ENCODE measurements at places on chromosomes 4 and X.

- no peak for DNase-seq
Measured at GRCh38 chr4:89539374-89539773, 231.8 kb upstream of the GPRIN3 start.

GRCh38 chr4:38189445-38189844, 229.2 kb downstream of the PTTG2 start:
- DNase-seq: no peak

DNA sequence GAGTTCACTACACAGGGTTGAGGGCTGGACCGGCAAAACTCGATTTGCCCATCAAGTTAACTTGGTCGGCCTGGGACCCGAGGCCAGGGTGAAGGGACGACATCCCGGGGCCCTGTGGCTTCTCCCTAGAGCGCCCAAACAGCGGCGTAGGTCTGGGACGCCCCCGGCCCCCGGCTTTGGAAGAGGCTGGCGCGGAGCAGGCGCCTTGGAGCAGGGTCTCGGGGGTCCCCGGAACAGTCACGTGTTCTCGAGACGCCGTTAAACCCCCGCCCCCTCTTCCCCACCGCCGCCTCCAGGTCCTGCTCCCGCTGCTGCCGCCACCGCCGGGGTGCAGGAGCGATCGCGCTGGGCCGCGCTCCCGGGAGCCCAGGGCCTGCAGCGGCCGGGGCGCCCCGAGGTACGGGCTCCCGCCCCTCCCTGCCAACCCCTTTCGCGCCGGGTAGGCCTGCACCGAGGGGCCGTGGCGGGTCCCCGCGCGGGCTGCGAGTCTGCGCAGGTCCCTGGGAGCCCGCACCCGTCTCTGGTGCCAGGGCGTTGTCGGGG, at the start of gene NPY5R:
NPY5R (plus strand) TSS at position 289 of the 543 bp plus-strand sequence. CDS start 6,382 bp downstream, outside the sequence.
- DNase-seq: no peak

- DNase-seq: no peak
Measured at GRCh38 chrX:7110821-7111276, 36.7 kb upstream of the STS start.

DNA sequence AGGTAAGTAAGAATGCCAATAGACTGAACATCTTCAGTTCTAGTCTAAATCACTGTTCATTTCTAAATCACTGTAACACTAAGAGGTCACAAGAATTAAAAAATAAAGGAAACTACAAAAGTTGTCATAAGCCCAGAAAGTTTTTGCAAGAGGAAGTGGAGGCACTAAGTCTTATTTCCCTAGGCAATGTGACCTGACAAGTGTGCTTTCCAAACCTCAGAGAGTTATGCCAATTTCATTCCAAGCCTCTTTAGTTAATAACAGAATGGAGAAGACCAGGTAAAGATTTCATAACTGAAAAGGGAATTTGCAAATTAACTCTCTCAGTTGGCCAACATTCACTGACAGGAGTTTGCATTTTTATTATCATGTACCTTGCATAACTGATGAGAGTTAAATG, 40.5 kb downstream of the BBS12 start:
- no peak for DNase-seq

DNA sequence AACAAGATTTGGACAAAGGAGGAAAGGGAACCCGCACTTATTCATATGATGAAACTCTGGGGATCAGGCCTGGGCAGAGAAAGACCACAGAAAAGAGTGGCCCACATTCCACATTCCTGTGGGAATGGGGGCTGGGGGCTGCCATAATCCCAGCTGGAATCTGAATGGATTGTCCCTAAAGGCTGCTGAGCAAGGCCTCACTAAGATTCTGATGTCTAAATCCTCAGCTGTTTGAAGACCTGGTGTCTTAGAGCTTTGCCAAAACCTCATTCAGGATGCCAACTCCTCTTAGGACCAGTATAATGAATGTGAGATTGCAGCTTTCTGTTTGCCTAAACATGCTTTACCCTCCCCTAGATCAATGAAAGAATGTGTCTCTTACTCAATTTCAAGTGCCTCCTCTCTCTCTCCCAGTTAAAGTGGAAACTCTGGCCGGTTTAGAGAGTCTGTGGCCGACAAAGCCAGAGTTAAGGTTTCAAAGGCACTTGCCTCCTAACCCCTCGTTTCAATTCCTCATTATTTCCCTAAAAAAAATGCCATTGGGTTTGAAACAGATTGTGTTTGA, 33.3 kb upstream of the GPC4 start:
- DNase-seq: no peak

GRCh38 chr4:130124066-130124465, 1028.1 kb downstream of the C4orf33 start:
- DNase-seq: no peak
